MM.1S (cell line): ENCODE measurements at places on chromosomes 12 and 14.

DNA sequence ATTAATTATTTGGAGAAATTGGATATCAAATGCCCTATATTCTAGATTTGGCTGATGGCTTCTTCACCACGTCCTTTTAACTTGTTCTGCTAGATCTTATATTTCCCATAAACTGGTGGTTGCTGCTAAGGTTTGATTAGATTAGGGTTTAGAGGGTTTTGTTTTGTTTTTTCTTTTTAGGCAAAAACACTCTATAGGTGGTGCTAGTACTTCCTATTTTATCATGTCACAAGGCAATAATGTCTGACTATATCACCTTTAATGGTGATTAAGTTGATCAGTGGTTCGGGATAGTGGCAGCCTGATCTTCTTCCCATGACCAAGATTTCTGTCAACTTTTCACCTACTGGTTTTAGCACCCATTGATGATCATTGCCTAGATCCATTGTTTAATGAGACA is 455.1 kb downstream of the RAD51B start:
- DNase-seq: no peak

GRCh38 chr12:117144599-117144998 is 45.4 kb upstream of the TESC start:
- no peak for DNase-seq

- DNase-seq: no peak
Observed at GRCh38 chr14:87898301-87898700, 94.7 kb downstream of the GALC start.

- DNase-seq: no peak
Observed at GRCh38 chr12:20212658-20213555, 155.4 kb upstream of the PDE3A start.

- no peak for DNase-seq
Observed at GRCh38 chr14:85131226-85131922, 398.6 kb upstream of the FLRT2 start.

DNA sequence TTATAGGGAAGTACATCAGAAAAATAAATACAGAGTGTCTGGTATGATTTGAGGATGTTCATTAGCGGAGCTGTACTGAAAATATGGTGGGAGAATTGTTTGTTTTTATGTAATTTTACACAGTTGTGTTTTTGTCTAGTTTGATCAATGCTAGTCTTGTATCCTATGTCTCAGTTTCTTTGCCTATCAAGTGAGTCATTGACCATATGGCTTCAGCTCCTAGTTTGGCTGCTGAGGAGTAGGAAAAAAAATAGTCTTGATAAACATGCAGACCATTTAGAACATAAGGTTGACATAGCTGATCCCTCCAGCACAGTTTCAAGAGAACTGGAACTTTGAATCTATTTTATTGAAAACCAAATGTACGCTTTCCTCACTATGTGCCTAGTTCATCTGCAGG is 1292.1 kb upstream of the FLRT2 start:
- DNase-seq: no peak

DNA sequence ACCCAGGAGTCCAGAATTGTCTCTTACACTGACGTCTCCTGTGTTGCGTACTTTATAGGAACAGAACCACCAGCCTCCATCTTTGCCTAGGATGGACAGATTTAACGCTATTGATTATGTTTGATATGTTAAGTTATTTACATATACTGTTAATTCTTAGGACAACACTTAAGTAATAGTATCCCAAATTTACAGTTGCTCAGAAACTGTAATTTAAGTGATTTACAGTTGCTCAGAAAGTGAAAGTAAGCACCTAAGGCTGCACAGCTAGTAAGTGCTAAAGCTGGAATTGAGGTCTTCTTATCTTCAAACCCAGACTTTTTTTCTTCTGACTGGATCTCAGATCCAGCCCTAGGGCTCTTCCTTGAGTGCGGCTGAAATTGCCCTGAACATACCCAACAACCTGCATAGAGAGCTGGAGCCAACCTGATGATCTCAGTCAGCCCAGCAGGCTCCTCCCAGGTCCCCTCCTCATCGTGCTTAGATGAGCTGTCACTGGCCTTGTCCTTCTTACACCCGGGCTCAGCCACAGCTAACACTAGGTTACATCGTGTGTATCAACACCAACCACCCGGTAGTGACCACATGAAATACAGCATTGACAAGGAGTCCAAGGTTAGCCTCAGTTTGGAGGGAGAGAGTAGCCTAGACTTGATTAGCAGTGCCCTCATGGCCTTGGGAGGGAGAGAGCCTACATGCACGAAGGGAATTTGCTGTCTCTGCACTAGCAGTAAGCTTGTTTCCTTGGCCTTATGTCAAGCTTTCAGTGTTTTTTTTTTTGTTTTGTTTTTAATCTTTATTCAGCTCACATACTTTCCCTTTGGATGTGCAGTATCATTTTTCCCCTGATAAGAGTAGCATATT is 111.1 kb upstream of the ARHGAP5 start:
- no peak for DNase-seq

DNA sequence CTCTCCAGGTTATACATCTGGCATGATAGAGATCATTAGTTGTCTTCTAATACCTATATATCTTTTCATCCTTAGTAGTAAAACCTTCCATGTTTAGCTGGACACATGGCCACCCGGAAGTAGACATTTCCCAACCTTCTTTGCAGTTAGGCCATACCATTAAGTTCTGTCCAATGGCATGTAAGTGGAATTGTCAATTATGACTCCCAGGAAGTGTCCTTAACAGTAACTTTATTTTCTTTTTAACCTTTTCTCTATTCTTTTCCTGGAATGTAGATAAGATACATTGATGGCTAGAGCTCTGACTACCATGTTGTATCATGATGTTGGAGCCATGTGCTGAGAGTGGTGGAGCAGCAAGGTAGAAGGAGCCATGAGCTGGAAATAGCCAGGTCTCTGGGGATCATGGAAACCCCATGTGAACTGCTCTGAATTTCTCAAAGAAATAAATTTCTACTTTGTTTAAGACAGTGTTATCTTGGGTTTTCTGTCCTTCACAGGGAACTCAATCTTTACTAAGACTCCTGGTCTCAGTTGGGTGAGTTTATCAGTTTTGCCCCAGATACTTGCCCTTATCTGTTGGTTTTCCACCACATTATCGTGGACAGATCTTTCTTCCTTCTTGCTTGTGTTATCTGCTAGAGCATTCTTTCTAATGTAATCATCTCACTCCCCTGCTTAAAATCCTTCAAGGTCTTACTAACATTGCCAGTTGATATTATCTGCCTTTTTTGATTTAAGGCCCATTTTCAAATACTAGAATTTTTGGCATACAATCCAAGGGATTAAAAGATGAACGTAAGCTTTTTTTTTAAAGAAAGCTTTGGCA is 5.1 kb upstream of the LTA4H start:
- DNase-seq: no peak

DNA sequence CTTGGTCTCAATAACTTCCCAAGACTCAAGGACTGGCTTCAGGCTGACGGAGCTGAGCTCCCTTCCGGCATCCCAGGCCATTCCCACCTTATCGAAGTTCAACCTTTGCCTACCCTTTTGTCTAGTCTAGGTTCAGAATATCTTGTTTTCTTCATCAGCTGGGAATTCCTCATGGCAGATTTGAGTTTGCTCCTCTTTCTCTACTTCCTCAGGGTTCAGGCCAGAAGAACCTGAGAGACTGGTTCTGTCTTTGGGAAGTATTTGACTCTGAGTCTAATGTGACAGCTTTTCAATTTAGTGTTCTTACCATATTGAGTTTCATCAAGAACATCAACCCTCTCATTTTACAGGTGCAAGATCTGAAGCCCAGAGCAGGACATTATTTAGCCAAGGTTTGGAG is 2.1 kb downstream of the BIN2 start:
- no peak for DNase-seq

- no peak for DNase-seq
Observed at GRCh38 chr14:80313806-80314205, 102.5 kb upstream of the DIO2 start.

- peak; percentile 44 for DNase-seq
Observed at GRCh38 chr12:65279369-65280112, 1.1 kb downstream of the MSRB3 start.

DNA sequence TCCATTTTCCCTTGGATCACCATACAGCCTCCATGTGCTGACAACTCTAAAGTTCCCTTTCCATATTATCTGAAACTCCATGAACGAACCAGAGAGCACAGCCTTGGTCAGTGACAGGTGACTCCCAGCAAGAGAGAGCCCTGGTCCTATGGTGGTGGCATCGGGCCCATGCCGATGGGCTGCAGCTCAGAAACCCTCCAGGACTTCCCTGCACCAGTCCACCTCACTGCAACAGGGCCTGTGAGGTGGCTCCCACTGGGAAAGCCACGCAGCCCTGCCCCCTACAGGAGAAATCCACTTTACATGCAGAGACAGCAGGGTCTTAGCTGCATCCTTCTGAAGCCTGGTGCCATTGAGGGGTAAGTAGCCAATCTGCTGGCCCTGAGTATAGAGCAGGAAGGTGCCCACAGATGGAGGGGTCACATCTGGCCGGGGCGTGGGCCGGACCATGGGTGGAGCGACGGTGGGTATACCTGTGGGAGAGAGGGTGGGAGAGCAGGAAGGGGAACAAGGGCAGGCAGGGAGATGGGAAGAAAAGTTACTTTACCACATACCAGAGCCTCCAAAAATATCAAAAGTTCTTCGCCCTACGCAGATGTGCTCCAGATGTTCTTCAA is 24.7 kb downstream of the RTRAF start:
- no peak for DNase-seq

GRCh38 chr12:7282844-7283243 is 21.0 kb upstream of the ACSM4 start:
- peak; percentile 22 for DNase-seq

DNA sequence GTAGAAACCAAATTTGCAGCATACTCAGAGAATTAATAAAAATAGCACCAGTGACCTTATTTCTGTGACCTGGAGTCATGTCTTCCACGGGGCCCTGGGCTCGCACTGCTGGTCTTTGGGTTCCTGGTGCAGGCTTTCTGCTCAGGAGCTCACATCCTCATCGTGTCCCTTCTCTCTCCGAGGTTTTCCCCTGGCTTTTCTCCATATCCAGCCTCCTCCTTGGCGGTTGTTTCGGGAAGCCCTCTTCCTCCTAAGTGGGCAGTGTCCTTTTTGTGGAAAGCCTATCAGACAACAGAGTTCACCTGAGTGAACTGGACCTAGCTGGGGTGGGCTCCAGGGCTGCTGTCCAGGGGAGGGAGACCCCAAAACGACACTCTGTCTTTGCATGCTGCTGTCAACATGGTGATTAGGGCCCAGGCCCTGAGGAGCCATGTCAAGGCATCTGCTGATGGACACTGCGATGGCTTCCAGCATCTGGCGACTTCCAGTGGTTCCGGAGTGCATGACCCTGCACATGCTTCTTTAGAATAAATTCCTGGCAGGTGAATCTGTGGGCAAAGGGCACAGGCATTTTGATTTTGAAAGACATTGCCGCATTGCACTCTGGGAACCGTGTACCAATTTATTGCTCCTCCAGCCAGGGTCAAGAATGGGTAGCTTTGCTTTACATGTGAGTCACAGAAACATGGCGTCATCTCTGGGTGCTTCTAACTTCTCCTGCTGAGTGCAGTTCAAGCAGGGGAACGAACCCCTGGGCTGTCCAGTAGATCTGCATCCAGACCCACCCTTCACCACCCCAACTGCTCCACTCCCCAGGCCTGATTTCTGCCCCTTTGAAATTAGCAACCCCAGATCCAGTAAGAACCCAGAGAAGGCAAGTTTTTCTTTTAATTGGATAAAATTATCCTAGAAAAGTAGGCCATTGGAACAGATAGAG is 136.8 kb downstream of the ADGRD1 start:
- no peak for DNase-seq

GRCh38 chr14:90398315-90398839 is 1.5 kb downstream of the CALM1 start:
- peak; percentile 34 for DNase-seq

GRCh38 chr12:42039176-42039575 is 105.5 kb downstream of the GXYLT1 start:
- no peak for DNase-seq

GRCh38 chr12:39417916-39418315 is 25.0 kb downstream of the KIF21A start:
- no peak for DNase-seq

GRCh38 chr14:64174922-64175782 is 119.0 kb downstream of the ESR2 start:
- DNase-seq: no peak

DNA sequence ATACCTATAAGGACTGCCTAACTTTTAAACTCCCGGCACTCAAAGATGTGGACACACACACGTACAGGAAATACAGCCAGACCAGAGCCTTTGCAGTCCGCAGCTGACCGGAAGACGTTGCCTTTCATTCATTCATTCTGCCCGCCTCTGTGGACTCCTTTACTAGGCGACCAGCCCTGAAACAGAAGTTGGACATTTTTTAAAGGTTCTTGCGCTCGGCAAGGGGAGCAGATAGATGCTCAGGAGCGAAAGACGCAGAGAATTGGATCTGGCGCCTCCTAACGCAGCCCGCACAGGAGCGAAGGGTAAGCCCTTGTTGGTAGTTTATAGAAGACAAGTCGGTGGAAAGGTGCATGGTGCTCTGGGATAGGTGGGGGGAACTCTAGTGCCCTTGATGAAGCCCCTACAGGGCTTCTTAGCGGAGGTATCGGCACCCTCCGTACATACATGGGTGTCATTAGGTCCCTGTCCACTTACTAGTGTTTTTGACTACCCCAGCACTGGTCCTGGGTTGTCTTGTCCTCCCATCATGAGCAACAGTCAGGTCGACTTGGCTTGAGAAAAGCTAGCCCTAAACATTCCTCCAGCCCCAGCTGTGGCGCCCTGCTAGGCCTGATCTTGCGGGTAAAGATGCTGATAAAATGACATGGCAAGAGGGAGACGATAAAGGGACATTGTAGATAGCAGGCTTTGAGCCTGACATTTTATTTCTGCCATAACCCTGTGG is at the start of gene KDM2B:
Gene KDM2B (minus strand): TSS at position 65 of the 727 bp plus-strand sequence. CDS start 112 bp downstream, outside the sequence.
- no peak for DNase-seq

DNA sequence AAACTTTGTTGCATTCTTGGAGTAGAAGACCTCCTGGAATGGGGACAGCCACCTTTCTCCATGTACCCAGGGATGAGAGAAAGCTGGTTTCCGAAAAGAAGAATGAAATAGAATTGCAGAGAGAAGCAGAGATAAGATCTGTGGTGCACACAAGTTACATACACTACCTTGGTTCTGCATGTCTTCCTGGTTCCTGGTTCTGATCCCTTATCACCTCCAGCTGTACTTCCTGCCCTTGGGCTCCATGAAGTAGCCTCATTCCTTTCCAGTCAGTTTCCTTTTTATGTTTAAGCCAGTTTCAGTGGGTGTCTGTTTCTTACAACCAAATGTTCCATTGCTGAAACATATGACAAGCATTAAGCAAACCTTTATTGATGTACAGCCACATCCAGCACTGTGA is 69.3 kb downstream of the FBXW8 start:
- DNase-seq: no peak
